ENCODE measurements at places on chromosomes 6 and 20.
A peak's percentile ranks its signal among the peaks of the same experiment; 100 is the strongest.

GRCh38 chr20:58685988-58686387 is 6.6 kb upstream of the NPEPL1 start:
- H3K36me3 ChIP-seq = peaks cover 33% of the 10 kb centered on the region
- DNase-seq = no peak
- H3K27ac ChIP-seq = no peak overlapping the region
- no peaks in the 10 kb centered on the region for H3K27me3 ChIP-seq

DNA sequence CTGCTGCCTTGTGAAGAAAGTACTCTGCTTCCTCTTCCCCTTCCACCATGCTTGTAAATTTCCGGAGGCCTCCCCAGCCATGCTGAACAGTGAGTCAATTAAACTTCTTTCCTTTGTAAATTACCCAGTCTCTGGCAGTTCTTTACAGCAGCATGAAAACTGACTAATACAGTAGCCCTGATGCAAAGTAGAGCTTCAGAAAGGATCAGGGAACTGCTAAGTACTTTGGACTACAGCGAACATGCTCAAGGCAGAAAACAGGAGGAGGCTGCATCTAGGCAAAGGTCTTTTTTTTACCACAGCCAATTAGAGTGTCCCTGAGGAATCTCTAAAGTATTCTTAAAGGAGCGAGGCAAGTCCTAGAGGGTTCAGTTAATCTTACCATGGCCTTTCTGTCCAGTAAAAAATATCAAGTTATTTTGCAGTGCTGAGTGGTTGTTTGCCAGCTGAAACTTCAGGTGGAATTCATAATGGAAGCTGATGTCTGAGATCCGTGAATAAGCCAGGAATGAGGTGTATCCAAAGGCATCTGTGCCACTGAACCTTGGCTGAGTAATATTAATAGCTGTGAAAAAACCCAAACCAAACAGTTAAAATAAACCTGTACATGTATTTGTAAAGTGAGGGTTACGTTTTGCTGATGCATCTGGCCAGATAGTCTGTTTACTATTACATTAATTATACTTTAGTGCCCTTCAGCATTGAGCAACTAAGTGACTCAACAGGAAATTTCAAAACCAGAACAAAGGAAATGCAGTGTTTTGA is 170.4 kb downstream of the PHF3 start:
- peak overlapping the region; percentile 48 for H3K27ac ChIP-seq
- no peaks in the 10 kb centered on the region for H3K27me3 ChIP-seq
- no peak for DNase-seq
- peaks cover 15% of the 10 kb centered on the region for H3K4me1 ChIP-seq

DNA sequence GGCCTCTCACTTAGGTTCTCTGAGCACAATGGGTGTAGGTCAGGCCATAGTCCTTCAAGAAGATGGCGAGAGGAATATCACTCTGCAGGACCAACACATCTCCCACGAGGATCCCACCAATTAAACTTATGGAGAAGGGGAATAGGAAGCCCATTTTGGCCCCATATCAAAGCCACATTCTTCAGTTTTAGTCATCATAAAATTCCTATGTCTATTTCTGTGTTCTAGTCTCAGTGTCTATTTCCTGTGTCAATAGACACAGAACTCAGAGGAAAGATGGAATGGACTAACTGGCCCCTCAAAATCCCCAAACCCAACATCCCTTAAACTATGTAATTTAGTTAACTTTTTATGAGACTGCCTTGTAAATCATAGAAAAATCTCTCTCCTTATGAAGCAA is 216.8 kb downstream of the HACE1 start:
- no peaks in the 10 kb centered on the region for H3K36me3 ChIP-seq
- DNase-seq = no peak
- no peak overlapping the region for H3K4me3 ChIP-seq
- no peak overlapping the region for H3K27ac ChIP-seq
- peaks cover 3% of the 10 kb centered on the region for H3K4me1 ChIP-seq

- no peak for DNase-seq
- H3K27me3 ChIP-seq = no peaks in the 10 kb centered on the region
- no peak overlapping the region for H3K27ac ChIP-seq
Observed at GRCh38 chr6:19896693-19897010, 59.5 kb downstream of the ID4 start.

DNA sequence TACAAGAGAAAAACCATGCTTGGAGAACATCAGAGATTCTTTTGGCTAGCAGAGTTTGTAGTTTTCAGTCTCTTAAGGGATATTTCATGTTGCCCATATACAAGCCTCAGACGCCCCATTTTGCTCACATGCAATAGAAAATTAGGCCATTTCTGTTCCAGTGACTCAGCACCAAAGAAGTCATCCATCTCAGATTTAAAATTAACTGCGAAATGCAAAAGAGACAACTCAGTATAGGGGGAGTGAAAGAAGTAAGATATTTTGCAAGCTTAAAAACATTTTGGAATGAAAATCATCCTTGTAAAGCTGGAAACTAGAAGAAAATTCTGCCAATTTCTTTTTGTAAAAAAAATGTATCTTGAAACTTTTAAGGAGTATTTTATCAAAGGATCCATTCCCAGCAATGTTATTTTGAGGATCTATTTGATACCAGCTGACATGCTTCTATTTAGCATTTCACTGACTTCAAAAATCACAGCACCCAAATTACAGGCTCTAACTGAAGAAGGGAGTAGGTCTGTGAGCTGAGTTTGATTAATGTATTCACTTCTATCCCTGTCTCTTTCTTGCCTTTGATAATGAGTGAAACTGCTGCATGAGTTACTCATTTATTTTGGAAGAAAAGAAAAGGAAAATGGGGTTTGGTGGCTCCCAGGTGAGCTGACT is 223.7 kb upstream of the SULF2 start:
- H3K4me1 ChIP-seq = peaks cover 28% of the 10 kb centered on the region
- no peak for DNase-seq
- no peaks in the 10 kb centered on the region for H3K27me3 ChIP-seq
- H3K36me3 ChIP-seq = no peaks in the 10 kb centered on the region

GRCh38 chr6:131052181-131052580 is 10.9 kb downstream of the EPB41L2 start:
- H3K36me3 ChIP-seq = peaks cover 22% of the 10 kb centered on the region
- H3K4me1 ChIP-seq = no peaks in the 10 kb centered on the region
- DNase-seq = no peak
- no peak overlapping the region for H3K4me3 ChIP-seq

GRCh38 chr6:28606424-28607391 is 81.0 kb downstream of the GPX5 start:
- H3K27ac ChIP-seq = no peak overlapping the region
- DNase-seq = no peak
- H3K4me3 ChIP-seq = no peak overlapping the region
- no peaks in the 10 kb centered on the region for H3K36me3 ChIP-seq

- no peak for DNase-seq
- H3K27me3 ChIP-seq = no peaks in the 10 kb centered on the region
- H3K36me3 ChIP-seq = no peaks in the 10 kb centered on the region
- no peak overlapping the region for H3K4me3 ChIP-seq
- no peaks in the 10 kb centered on the region for H3K4me1 ChIP-seq
Observed at GRCh38 chr6:13164291-13164690, 164.0 kb downstream of the TBC1D7 start.

Data from spleen (tissue), 13 donors.